ENCODE measurements at places on chromosomes 16 and 17.
A peak's percentile ranks its signal among the peaks of the same experiment; 100 is the strongest.

DNA sequence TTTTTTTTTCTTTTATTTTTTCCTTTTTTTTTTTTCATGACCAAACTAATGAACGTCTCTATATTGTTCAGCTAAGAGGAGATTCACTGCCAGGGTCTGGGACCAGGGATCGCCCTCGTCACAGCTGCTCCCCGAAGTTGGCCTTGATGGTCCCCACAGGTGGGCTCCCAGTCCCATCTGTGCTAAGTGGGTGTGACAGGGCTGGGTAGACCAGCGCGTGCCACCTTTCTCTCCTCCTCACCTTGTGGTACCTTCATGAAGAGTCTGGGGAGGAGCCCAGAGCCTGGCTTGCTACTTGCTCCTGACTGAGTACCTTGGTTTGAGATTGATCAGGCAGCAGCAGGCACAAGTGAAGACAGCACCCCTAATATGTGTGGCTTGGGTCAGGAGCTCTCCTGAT lies 6.5 kb upstream of the FOXF1 start:
- no peak for DNase-seq

- DNase-seq = peak; percentile 50
Observed at GRCh38 chr17:58513965-58514769, at the start of gene MTMR4. Gene MTMR4, minus strand, starts transcription at chr17:58514638. Its CDS starts 231 bp downstream, at chr17:58514407.

DNA sequence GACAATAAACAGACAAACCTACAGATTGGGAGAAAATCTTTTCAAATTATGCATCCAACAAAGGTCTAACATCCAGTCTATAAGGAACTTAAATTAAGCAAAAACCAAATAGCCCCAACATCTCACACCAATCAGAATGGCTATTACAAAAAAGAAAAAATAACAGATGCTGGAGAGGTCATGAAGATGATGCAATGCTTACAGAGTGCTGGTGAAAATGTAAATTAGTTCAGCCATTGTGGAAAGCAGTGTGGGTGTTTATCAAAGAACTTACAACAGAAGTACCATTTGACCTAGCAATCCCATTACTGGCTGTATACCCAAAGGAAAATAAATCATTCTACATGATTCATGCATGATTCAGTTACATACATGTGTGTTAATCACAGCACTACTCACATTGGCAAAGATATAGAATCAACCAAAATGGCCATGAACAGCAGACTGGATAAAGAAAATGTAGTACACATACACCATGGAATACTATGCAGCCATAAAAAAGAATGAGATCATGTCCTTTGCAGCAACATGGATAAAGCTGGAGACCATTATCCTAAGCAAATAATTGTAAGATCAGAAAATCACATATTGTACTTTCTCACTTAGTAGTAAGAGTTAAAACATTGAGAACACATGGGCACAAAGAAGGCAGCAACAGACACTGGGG lies 223.9 kb upstream of the WSB1 start:
- no peak for DNase-seq

DNA sequence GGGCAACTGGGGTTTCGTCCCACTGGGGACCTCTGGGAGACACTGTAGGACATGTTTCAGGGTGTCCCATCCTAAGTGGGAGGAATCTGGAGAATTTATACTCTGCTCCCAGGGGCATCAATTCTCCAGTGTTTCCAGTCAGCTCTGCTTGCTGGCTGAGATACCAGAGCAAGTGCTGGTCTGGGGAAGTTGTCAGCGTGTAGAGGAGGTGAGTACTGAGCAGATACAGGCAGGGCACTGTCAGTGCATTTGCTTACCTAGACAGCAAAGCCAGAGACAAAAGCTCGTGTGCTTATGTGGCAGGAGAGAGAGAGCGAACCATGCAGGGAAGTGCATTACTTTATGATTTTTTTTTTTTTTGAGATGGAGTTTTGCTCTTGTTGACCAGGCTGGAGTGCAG lies 20.2 kb upstream of the TOX3 start:
- DNase-seq = no peak

DNA sequence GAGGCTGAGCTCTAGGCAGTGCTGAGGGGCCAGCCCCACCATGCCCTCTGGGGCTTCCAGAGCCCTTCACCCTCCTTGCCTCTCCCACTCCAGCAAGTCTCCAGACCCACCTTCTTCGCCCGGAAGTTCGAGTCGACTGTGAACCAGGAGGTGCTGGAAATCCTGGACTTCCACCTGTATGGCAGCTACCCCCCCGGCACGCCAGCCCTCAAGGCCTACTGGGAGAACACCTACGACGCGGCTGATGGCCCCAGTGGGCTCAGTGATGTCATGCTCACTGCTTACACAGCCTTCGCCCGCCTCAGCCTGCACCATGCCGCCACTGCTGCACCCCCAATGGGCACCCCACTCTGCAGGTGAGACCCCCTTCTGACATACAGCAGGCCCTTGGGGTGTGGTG lies 10.5 kb downstream of the XYLT2 start:
- no peak for DNase-seq

DNA sequence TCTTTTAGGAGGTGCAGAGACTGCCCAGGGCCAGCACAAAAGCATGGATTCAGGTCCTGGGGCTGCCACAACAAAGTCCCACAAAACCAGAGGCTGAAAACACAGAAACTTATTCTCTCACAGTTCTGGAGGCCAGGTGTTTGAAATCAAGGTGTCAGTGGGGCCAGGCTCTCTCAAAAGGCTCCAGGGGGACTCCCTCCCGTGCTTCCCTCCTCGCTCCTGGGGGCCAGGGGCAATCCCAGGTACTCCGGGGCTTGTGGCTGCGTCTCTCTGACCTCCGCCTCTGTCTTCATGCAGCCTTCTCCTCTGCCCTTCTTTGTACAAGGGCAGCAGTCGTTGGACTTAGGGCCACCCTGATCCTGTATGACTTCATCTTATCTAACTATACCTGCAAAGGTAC lies 8.3 kb upstream of the RBFOX3 start:
- no peak for DNase-seq

DNA sequence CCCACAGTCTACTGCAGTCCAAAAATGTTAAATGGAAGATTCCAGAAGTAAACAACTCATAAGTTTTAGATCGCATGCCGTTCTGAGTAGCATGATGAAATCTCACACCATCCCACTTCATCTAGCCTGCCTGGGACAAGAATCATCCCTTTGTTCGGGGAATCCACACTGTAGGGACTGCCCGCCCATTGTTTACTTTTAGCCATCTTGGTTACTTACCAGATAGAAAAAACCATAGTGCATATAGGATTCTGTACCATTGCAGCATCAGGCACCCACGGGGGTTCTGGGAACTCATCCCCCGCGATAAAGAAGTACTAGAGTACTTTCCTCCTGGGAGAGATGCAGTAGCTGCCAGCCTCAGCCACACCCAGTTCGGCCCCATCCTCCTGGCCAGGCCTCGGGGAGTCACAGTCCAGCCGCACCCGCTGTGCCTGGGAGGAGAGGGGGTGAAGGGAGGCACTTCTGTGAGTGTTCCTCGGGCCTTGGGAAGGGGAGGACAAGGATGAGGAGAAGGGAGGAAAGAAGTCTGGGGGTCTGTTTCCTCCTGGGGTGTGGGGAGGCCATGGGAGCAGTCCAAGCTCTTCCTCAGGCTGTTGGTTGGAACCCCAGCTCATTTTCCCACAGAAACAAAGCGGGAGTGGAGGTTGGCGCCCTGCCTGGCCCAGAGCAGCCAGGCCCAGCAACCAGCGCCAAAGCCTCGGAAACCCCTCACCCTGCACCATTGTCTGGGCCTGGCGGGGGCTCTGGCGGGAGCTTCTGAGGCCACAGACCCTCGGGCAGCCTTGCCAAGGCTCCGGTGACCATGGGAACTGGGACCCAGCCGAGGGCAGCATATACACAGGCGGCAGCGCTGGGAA lies 8.9 kb downstream of the TRIM47 start:
- no peak for DNase-seq

DNA sequence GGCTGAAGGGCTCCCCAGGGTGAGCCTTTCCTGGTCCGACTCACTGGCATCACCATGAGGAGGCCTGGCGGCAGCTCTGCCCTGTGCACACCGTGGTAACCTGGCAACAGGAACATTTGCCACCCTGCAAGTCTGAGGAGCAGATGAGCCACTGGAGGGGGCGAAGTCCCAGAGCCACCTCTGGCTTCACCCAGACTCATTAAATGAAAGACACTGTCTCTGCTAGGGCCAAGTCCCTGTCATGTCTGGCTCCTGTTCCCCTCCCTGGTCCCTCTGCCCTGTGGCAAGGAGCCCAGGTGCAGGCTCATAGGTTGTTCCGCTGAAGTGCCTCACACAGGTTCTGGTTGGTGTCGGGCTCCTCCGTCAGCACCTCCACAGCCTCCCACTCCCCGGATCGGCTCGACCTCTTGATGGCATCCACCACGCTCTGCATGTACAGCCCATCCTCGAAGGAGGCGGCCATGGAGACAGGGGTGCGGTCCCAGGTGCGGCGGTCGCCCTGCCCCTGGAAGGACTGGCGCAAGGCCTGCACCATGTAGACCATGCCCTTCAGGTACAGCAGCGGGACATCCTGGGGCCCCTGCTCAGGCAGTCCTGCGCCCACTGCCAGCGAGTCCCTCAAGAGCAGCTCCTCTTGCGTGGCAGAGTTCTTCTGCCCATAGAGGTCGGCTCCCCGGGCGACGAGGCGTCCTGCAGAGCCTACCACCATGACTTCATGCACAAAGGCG lies 8.4 kb downstream of the C16orf86 start:
- DNase-seq = no peak

DNA sequence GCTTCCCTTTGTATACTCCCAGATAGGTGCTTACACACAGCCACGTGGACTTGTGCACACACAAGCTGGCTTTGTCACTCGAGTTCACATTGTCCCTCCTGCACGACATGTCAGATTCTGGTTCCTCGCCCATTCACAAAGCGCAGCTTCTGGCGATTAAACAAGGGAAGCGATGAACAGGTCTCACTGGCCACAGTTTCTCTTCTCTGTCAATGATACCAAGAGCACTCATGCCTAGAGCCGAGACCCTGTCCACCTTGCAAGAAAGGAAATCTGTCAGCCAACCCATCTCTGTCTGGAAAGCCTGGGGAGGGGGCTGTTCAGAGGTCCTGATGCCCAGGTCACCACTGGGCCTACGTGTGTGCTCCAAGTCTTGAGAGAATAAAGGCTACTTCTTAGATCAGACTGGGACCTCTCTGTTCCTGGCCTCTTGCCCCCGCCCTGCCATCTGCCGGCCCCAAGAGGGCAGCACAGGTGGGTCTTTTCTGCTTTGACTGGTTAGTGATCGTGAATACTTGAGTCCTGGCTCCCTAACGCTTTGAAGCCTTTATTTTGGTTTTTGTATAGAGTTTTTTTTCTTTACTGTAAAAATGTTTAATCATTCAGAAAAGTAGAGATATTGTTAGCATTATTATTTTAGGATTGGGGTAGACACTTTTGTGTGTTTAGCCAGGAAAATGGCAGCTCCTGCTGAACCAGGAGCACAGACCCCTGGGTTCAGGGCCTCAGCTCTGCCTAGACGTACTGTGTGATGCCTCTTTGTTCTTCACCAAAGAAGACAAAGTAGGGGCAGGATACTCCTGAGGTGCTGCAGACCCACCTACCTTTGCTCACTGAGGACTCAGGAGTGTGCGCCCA lies 104.7 kb downstream of the MRM1 start:
- no peak for DNase-seq

DNA sequence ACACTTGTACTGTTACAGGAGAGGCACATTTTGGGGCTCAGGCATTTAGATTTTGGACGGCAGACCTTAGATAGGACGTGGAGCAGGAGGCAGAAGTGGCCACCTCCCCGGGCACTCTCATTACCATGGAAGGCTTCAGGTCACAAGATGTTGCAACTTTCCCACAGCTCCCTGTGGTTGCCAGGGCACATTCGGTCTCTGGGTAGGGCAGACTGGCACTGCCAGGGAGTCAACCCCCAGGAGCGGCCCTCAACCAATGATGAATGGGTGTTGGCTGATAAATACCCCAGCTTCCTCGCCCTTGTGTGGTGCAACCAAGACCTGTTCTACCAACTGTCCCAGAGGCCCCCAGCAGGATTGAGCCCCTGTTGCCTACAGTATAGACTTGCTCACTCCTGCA lies 11.2 kb downstream of the NAGPA start:
- no peak for DNase-seq

GRCh38 chr16:87203060-87203656 lies 114.0 kb downstream of the C16orf95 start:
- DNase-seq = no peak

- no peak for DNase-seq
Observed at GRCh38 chr17:5678171-5678570, 93.9 kb upstream of the NLRP1 start.

DNA sequence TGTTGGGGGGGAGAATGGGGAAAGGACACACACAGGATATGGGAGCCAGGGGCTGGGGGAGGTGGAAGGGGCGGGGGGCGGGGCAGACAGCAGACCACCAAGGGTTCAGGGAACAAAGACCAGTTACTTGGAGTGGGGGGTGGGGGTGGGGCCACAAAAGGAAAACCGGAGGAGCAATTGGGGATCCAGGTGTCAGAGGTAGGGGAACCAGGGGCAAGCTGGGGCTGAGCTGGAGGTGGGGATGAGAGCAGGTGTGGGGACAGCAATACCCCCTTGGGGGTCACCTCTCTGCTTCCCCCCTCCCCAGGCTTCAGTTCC lies 1.4 kb upstream of the ORAI3 start:
- DNase-seq = no peak

- no peak for DNase-seq
Observed at GRCh38 chr17:8455665-8456209, 20.1 kb downstream of the NDEL1 start.

GRCh38 chr17:67293251-67294203 lies 48.5 kb upstream of the HELZ start:
- DNase-seq = peak; percentile 27

- no peak for DNase-seq
Observed at GRCh38 chr16:30901201-30902028, 5.0 kb downstream of the CTF1 start.

- no peak for DNase-seq
Observed at GRCh38 chr16:87828071-87828906, 41.0 kb downstream of the SLC7A5 start.

- no peak for DNase-seq
Observed at GRCh38 chr17:43877031-43877430, 30.1 kb downstream of the CD300LG start.

GRCh38 chr17:60579551-60579950 lies 20.4 kb upstream of the PPM1D start:
- DNase-seq = no peak

GRCh38 chr17:6666077-6666521 lies 14.5 kb downstream of the C17orf100 start:
- DNase-seq = no peak

DNA sequence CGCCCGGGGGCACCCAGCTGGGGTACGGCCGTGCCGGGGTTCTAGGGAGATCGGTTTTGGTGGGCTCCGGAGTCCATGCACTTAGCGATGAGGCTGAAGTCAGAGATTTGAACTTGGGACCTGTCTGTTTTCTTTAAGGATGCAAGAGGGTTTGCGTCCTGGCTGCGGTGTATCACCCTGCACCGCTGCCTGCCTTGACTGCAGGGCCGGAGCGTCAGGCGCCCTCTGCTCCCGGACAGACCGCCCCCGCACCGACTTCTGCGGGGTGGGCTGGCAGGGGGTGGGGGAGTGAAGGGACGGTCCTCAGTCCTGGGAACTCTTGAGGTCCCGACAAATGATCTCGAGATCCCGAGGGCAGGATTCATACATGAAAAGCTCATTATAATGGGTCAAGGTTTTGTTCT lies 701 bp downstream of the PDP2 start:
- no peak for DNase-seq

GRCh38 chr17:50653738-50654137 lies 19.1 kb downstream of the ABCC3 start:
- DNase-seq = no peak
